ENCODE measurements at places on chromosomes 7 and 10.

DNA sequence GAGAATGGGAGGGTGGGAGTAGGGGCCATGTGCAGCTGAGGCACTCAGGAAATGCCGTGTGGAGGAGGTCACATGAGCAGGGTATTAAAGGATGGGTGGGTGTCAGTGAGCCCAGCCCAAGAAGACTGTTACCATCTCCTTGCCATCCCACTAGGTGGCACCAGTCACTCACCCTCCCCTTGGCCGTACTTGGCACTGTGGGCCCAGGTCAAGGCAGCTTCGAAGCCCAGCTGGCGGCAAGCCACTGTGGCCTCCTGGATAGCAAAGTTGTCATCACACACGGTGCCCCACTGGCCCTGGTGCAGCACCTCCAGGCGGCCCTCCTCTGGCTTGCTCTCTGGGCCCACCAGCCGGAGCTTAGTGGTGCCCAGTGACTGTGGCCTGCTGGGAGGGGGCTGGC lies 5.4 kb downstream of the LOXL4 start:
- no peak for DNase-seq

DNA sequence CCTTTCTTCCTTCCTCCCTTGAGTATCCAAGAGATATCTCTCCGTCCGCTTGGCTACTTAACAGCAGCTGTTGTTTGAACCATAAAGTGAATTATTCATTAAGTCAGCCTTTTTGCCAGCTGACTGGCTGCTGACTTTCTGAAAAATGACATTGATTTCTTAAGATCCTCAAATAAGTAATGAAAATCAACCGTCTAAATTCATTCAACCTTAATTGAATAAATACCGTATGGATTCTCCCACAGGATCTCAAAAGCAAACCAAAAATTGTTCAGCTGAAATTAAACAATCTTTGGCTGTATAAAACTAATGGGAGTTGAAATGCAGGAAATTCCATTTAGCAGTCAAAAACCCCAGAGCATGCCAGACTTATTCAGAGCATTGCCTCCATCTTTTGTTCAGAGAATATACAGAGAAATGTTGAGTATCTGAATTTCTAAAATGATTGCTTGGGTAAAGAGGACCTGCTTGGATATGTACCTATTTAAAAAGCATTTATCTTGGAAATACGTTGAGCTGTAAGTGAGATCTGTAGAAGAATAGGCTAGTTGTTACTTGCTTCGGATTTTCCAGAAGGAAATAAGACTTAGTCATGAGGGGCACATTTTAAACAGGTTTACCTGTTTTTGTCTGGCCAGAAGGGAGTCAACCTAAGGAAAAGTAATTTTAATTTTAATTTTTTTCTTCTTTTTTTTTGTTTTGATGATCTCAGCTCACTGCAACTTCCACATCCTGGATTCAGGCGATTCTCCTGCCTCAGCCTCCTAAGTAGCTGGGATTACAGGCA lies 136.2 kb downstream of the PLXDC2 start:
- DNase-seq, result no peak

DNA sequence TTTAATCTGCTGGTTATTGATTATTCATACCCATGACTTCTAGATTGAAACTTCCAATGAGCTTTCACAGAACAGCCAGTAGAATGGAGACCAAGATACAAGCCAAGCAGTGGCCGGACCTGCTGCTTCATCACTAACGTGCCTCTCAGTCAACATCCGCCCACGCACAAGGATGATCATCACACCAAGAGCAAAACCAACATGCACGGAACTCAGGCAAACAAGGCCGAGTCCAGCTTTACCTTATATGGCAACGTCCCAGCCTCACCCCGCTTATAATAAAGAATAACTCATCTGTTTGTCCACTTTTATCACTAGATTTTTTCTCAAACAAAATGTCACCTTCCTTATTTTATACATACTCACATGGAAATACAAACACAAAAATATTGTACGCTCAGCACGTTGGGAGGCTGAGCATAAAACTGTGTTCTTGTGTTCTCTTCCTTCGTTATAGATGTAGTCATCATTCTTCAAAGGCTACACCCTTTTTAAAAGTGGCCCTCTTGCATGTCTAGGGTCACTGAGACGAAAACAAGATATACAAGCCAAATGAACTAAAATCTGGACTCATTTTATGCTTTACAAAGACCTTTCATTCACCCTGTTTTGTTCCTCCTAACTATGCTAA lies 122.7 kb downstream of the SFMBT2 start:
- DNase-seq, result no peak

DNA sequence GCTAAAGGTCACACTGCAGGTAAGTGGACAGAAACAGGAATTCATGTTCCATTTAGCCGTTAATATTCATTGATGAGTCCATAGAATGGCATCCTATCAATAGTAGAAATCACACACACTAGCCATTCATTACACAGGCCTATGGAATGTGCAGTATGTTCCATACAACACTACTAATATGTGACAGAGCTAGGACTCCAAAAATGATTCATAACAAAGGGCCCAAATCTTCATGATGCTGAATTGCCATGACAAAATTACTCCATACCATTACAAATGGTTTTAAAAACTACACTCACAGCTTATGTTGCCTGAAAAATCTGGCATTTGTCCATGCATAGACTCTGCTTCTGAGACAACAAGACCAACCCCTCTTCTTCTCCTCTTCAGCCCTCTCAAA lies 549.1 kb downstream of the XPNPEP1 start:
- DNase-seq, result no peak

DNA sequence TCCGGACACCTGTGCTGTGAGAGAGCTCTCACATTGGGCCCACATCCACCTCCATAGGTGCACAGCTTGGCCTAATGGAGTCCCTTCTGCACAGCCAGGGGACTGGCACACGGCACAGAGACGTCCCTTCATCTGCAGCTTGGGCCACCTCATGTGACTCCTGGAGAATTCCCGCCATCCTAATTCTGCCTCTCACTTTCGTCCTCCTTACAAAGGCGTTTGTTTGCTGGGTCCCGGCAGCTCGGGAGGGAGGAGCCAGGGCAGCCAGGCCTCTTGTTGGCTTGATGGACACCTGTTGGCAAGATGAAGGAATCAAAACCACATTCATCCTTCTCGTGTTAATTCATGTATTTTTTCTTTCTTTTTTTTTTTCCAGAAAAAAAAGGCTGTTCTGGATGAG lies 30.7 kb upstream of the TTYH3 start:
- DNase-seq, result no peak

DNA sequence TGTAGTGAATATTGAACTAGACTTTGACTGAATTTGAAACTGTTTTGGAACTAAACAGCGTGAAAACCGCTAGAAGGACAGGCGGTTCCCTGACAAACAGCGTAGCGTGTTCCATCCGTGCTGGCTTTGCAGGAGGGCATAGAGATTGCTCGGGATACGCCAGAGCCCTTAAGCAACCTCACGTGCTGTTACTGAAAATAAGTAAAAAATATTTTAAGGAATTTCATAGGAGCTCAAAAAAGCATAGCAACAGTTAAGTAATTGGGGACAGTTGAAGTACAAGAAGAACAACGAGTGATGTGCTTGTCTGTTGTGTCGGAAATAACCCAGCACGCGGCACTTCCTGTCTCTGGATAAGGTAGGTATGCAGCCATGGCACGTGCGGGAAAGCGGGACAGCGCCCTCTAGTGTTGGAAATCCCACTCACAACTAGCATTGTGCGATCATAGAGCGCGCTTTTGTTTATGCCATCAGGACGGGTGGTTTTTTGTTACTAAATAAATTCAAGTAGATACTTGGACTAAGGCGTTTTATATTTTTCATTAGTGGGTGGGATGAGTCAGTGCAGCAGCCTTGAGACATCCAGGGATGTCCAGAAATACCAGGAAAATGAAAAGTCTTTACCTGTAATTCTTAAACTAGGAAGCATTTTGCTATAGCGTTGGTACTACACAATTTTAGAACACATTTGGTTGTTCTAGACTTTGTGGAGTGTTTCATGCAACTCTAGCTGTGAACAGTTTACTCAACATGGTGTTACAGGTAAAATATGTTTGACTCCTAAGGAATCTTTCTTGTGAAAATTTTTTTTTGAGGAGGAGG lies 50.4 kb downstream of the DNAJB6 start:
- peak; percentile 45 for DNase-seq

- no peak for DNase-seq
These were observed 2.7 kb downstream of the EPHB6 start for GRCh38 chr7:142857625-142858024.

DNA sequence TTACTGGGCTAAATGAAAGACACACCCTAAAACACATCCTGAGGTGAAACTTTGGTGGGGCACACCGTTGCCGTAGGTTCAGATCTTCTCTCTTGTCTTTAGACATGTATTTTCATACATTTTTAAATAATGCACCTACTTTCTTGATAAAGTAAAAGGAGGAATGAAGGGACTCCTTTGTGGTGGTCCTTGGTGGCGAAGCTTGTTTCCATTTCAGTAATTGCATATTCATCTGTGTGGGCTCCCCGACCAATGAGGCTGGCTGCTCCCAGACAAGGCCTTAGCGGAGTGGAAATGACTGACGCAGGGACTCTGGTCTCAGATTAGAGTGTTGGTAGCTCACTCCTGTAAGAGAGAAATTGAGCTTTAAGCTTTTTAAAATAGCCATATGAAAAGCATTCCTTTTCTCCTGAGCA lies 815 bp downstream of the CCSER2 start:
- DNase-seq, result no peak
